SK-N-SH treated with all-trans-retinoic acid at 6 μM for 48 hours (cell line): ENCODE measurements at places on chromosomes 5 and 9.
A peak's percentile ranks its signal among the peaks of the same experiment; 100 is the strongest.

- ATAC-seq: no peak
These were observed 125.3 kb downstream of the CDH18 start for GRCh38 chr5:19862711-19863110.

GRCh38 chr9:87684627-87685219 is 41.2 kb upstream of the CTSL start:
- ATAC-seq: peak; percentile 85

- ATAC-seq: peak; percentile 60
These were observed at the start of gene ERAP2 for GRCh38 chr5:96876292-96876850. Gene ERAP2 (plus strand): TSS chr5:96876500. CDS start chr5:96879686, 3,186 bp downstream.

DNA sequence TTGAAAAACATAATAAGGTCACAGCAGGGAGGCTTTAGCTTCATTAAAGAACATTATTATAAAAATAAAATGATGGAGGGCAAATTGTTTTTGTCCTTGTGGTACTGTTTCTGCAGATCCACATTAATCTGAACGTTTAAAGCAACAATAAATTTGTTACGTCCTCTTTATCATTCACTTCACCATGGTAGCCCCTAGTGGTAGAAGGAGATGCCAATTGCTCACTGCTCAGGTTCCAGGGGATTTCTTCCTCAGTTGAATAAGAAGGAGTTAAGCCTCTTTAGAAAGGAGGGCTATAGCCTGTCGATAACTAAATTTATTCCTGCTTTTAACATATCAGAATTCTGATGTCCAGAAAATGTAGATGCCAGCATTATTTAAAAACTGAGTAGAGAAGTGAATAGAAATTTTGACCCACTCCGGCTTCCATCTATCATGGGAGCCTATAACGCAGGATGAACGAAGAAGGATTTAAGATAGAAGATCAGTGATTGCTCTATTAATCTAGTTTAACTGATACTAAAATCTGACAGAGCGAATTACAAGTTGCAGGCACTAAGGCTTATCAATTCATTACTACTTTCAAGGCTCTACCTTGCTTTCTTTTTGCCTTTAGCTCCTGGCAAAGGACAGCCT is 692.3 kb downstream of the PTPRD start:
- no peak for ATAC-seq

GRCh38 chr5:126865299-126865698 is 88.4 kb downstream of the LMNB1 start:
- no peak; the same call in 1 of the 3 replicates for ATAC-seq

DNA sequence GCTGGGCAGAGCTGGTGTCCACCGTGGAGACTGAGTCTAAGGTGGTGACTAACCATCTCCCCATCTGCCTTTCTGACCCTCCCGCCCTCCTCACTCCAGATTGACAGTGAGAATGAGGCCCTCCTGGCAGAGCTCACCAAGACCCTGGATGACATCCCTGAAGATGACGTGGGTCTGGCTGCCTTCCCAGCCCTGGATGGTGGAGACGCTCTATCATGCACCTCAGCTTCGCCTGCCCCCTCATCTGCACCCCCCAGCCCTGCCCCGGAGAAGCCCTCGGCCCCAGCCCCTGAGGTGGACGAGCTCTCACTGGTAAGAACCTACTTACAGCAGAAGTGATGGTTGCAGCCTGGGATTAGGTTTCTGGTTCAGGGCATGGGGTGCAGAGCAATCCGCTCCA is 96.5 kb downstream of the PPARGC1B start:
- no peak for ATAC-seq

GRCh38 chr5:79512471-79513307 is 1.2 kb downstream of the HOMER1 start:
- ATAC-seq: peak; percentile 5

GRCh38 chr5:78504704-78505677 is 143.6 kb downstream of the LHFPL2 start:
- ATAC-seq: peak; percentile 87

DNA sequence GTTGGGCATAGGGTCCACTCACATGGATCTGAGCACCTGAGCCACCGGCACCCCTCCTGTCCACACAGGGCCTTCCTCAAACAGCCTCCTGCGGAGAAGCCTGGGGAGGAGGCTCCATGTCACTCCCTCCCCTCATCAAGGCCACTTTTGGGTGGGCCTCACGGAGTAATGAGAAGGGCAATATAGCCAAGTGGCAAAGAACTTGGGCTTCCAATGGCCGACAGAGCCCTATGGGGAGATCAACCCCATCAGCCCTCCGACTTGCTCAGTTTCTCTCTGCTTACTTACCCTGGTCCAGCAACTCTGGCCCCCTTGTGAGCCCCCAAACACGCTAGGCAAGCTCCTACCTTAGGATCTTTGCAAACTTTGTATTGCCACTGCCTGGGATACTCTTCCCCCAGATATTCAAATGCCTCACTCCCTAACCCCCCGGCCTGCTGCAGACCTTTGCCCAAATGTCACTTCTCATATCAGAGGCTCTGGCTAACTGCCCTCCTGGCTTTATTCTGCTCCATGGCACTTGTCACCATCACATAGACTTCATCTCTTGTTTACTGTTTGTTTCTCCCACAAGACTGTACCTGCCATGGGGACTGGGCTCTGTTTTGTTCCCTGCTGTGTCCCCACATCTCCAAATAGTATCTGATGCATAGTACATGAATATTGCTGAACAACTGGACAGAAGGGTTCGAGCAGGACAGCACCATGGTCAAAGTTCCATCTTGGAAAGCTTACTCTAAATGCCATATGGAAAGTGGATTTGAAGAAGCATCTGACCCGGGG is 220.8 kb downstream of the FSTL4 start:
- ATAC-seq: no peak

- ATAC-seq: no peak
These were observed 37.2 kb upstream of the NRARP start for GRCh38 chr9:137339045-137339907.

- no peak for ATAC-seq
These were observed 6.1 kb upstream of the FSD1L start for GRCh38 chr9:105441616-105442160.

- ATAC-seq: no peak
These were observed 64.7 kb downstream of the RXRA start for GRCh38 chr9:134390947-134391318.

- ATAC-seq: no peak
These were observed 11.0 kb upstream of the NSD1 start for GRCh38 chr5:177122566-177122965.

DNA sequence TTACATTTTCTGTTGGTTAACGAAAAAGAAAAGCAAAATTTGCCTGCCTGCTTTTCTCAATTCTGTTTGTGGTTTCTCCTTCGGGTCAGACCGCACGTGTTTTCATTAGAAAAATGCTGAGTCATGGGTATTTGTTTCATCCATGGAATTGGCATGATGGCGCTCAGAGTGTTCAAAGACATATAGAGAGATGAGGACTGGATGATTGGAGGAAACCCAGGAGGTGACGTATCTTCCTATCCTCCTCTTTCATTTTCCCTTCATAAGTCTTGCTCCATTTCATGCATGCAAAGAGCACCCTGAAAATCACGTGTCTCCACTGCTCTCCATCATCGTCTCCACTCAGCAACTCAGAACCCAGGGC is 353.8 kb upstream of the WWC1 start:
- ATAC-seq: no peak

GRCh38 chr9:79061752-79062616 is 509.8 kb upstream of the TLE4 start:
- no peak for ATAC-seq

- ATAC-seq: no peak
These were observed 70.8 kb downstream of the HTR4 start for GRCh38 chr5:148583421-148583965.

DNA sequence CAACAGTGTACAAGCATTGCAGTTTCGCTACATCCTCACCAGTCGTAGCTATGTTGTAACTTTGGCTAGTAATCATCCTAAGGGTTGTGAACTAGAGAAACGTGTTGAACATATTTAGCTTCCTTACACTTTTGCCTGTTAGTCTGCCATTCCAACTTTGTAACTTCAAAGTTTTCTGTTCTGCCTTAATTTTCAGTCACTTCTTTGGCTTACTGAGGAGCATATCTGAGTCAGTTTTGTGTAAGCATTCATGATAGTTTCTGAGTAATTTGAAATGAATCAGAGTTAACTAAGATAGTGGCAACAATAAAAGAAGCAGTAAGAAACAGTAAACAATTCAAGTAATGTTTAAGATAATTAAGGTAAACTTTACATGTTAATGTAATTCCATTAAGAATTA is 58.9 kb upstream of the MCCC2 start:
- ATAC-seq: no peak

DNA sequence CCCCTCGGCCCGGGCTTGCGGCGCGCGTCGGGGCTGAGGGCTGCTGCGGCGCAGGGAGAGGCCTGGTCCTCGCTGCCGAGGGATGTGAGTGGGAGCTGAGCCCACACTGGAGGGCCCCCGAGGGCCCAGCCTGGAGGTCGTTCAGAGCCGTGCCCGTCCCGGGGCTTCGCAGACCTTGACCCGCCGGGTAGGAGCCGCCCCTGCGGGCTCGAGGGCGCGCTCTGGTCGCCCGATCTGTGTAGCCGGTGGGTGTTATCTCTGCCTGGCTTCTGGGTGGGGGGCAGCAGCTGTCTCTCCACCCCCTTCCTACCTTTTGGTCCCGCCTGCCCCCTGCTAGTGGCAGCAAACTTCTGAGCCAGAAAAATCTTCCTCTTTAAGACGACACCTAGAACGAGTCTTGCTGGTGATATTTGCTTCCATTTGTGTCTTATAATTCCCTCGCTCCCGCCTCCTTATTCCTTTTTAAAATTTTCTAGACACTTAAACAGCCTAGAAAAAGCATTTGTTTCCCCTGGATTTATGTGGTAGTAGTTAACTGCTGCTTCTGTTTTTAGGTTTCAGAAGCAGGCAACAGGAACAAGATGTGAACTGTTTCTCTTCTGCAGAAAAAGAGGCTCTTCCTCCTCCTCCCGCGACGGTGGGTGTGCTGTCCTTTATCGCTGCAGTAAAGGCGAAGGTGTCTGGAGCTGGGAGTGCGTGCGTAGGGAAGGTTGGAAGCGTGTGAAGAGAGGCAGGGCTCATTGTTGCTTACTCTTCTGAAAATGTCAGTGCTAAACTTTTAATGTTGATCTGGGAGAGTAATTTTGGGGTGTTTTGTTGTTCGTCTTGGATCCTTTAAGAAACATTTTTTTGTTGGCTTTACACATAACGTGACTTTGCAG is 554 bp downstream of the JAK2 start:
- ATAC-seq: no peak

GRCh38 chr9:108994695-108995094 is 18.6 kb downstream of the CTNNAL1 start:
- ATAC-seq: peak; percentile 51; the same call in 1 of the 3 replicates
